Kidney glomerular epithelial cell (primary cell): ENCODE measurements at places on chromosomes 5 and 9.

- no peak for DNase-seq
Measured at GRCh38 chr5:119630752-119631440, 1.5 kb downstream of the FAM170A start.

GRCh38 chr9:69155341-69156030, 18.6 kb upstream of the TJP2 start:
- no peak for DNase-seq

- DNase-seq, result no peak
Measured at GRCh38 chr5:72106817-72107130, 501 bp upstream of the MAP1B start.

DNA sequence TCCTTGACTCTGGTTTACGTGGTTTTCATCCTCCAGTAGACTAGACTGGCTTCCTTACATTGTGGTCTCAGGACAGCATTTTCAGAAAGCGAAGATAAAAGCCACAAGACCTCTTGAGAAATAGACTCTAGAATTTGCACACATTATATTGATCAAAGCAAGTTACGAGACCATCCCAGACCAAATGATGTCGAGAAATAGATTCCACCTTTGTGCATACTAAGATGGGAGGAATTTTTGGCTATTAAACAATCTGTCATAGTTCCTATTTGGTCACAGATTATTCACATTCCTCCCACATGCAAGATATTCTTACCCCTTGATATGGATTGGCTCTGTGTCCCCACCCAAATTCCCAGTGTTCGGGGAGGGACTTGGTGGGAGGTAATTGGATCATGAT, 65.6 kb downstream of the TEX10 start:
- no peak for DNase-seq

DNA sequence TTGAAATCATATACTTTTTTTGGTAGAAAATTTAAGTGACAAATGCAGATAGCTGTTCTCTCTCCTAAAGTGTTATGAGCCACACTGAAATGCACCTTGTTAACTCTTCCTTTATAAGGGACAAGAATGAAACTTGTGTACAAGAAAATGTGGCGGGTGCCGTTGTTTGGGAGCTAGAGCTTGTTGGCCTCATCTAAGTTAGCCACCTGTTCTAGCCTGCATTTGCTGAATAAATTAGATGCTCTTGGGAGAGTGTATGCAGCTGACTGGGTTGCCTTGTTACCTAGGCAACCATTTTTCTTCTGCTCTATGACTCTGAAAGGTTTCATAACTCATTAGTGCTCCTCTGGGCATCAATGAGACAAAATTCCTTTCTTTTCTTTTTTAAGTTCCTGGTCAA, 174.3 kb downstream of the TAF11L14 start:
- no peak for DNase-seq

- no peak for DNase-seq
Measured at GRCh38 chr9:102035929-102036328, 297.5 kb upstream of the GRIN3A start.

DNA sequence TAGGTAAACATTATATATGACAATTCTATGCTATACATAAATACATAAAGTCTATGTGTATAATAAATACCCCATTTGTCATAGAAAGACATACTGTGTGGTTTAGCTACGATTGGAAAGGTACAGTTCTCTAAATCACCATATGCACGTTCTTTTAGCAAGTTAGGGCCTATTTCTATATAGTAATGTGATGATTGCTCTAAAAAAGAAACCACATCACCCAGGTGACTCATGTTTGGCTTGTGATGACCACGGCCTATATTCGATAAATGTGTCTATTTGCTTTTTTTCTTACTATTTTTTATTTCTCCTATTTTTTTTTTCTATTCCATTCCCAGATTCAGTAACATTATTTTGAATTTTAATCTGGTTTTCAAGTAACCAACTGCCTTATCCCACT, 34.7 kb downstream of the RETREG1 start:
- DNase-seq, result no peak

DNA sequence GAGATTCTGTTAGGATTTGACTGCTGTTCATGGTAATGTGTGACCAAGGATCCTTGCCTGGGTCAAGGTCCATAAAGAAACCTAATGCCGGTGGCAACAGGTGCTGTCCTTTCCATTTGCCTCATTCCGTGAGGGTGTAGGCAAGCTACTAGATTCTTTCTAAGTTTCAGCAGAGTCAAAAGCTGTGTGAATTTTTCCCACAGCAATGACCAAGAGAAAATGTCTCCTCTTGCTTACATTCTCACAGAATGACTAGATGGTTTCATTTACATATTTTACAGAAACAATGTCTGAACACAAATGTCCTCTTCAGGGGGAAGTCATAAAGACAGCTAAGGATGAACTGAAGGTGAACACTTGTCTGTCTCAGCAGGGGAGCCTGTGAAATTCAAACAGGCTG, 75.3 kb upstream of the SV2C start:
- DNase-seq, result no peak

GRCh38 chr5:133382661-133383579, 229.4 kb downstream of the FSTL4 start:
- DNase-seq, result no peak

DNA sequence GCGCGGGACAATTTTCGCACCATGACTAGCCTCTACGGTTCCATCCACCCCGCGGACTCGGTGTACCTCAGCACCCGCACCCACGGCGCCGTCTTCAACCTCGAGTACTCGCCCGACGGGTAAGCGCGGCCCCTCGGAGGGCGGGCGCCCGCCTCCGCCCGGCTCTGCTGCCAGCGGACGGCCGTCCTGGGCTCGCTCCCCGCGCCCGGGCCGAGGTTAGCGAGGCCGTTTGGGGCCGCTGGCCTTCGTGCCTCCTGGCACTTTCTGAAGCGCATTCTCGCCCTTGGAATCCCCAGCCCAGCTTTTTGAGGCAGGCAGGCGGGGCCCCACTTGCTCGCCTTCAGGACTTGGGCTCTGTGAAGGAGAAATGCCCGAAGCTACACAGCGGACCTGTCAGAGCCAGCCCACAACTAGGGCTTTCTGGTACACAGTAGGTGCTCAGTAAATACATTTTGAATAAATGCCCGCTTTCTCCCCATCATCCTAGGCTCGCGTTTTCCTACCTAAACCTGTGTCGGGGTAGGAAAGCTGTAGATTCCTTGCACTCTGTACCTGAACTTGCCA, 772 bp downstream of the DCAF10 start:
- peak; percentile 7 for DNase-seq

GRCh38 chr5:154445422-154446194, at the start of gene SAP30L:
Gene SAP30L, plus strand, starts transcription at chr5:154445997. Its CDS starts 608 bp downstream, at chr5:154446605.
- DNase-seq, result peak; percentile 92

- DNase-seq, result no peak
Measured at GRCh38 chr9:37198831-37199230, 78.5 kb downstream of the ZCCHC7 start.

GRCh38 chr5:43268188-43268820, 44.9 kb downstream of the HMGCS1 start:
- DNase-seq, result no peak

DNA sequence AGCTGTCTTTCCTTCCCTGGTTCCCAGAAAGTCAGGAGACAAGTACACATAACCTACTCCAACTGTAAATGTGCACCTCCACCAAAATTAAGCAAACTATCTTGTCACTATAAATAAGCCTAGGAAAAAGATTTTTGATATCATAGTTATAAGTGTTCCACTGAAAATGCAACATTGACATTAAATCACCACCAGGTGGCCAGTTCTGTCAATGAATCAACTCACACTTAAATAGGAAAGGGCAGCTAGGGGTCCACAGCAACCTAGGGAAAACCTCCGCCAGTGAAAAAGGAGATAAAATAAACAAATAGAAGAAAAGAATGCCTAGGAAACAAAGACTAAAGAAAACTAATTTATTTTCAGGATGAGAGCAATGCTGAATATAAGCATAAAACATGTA, 243.0 kb upstream of the PTPRD start:
- no peak for DNase-seq
